Kidney tubule cell (primary cell): ENCODE measurements at places on chromosomes 3 and 15.

DNA sequence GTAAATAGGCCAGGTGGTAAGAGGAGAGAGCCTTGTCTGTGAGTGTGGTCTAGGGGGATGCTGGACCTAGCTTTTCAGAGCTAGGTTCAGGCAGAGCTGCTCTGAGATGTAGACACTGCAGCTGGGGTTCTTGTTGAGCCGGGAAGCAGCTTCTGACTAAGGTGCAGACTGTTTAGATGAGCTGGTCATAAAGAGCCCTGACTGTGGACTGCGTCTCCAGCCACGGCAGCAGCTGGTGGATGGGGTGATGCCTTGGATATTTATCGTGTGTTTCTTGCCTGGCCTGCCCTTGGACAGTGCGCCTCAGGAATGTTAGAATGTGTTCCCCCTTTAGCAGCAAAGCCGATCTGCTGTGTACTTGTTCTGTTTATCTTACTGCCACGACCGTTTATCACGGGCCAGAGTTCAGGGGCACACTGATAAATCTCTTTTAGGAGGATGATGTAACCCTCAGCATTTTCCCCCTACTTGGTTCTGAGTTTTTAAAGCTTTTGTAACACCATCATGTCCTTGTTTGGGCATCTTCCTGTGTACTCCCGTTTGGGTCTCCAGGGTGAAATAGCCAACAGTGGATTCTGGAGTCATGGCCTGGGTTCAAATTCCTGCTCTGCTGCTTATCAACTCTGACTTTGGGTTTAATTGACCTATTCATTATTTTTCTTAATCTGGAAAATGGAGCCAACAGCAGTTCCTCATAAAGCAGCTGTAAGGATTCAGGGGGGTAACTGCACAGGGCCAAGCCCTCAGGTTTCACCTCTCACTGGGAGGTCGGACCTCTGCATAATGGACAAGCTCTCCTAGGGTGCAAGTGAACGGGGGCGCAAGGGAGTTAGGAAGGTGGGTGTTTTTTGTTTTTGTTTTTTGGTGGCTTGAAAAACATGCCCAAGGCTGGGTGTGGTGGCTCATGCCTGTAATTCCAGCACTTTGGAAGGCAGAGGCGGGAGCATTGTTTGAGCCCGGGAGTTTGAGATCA lies 51.4 kb downstream of the FLNB start:
- peak; percentile 73 for DNase-seq

DNA sequence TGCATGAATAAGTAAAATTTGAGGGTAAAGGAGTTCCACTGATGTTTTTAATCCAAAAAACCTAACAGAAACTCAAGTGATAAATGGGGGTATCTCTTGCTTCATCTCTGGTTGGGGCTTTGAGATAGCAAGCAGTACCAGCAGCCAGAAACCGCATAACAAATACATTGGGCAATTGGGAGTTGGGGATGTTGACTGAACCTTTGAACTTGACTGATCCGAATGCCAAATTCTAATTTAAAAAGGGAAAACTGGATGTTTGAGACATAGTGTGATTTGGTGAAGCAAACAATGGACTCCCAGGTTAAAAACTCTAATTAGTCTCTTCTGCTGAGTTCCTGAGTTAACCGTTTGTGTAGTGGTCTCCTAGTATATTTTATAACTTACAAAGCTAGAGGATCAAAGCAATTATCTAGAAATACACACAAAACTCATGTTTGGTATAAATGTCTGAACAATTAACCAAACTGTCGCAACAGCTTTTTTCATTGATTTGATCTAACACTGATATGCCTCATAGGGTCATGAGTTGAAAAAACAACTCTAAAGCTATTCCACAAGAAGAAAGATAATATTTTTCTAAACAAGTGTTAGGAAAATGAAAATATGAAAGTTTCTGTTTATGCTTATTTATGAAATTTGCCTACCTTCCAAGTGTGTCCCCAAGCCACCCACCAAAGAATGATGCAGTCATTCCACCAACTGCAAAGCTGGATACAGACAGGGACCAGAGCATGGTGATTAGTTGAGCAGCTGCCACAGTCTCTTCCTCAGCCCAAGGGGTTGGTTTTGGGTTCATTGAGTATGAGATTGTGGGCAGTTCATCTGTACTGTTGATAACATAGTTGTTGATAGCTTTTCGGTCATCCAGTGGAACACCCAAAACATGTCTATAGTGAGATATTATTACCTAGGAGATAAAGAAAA lies 12.4 kb downstream of the SLC2A2 start:
- DNase-seq, result no peak

- peak; percentile 65 for DNase-seq
Observed at GRCh38 chr3:188956839-188957489, 214.8 kb upstream of the TPRG1 start.

DNA sequence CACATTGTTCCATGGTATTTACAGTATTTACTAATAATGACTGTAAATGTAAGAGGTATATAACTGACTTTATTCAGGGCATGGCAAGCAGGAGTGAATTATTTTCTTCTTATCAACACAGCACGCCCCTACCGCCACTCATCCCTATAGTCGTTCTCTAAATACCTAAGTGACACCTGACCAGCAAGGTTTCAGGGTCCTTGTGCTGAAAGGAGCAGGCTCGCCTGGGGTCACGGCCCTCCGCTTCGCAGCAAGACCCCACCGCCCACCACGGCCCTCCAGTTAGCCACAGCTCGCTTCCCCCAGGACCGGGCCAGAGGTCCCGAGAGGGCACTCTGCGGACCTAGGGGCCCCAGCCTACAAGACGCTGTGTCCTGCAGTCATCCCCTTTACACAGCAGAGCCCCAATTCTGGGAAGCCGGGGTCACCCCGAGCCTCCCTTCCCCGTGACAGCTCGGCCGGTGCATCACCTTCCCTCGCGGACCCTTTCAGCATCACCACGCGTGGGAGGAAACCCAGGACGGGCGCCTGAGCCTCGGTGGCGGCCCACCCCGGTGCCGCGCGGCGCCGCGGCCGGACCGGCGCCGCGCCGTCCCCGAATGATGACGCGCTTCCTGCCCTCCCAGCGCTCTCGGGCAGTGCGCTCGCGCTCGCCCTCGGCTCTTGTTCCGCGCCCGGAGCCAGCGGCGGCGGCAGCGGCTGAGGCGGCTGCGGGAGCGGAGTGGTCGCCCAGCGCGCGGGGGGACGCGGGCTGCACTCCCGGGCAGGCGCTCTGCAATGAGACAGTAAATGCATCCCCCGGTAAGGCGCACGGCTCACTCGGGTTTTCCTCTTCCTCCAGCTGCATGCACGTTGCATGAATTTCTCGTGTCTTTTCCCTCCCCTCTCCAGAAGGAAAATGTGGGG lies 225.1 kb upstream of the C2CD4B start:
- DNase-seq, result peak; percentile 82

DNA sequence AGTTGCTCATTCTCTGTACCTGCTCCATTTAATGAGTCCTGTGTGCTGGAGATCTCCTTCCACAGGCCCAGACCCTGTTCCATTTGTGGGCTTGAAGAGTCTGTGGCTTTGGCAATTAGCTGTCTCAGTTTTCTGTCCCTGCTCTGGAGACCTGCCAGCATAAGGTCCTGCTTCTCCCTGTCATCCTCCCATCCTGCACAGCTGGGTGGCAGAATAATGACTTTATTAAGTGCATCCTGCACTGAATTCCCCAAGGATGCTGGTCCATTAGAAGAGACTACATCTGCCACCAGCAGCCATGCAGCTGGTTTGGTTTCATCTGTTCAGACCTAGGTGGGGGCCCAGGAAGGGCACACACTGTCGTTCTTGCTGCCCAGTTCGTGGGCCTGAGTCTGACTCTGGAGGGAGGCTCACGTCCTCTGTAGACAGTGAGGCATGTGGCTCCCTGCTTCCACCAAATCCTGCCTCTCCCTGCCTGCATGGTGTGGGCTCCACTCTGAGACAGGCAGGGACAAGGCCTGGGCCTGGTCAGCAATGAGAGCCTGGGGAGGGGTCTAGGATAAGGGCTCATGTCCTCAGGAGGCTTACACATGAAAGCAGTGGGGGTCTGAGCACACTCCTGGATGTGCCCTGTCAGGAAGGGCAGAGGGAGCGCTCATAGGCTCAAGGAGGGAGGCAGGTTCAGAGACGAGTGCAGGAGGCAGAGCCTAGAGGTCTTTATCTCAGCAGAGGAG lies 78.4 kb upstream of the PRR23E start:
- DNase-seq, result no peak

- no peak for DNase-seq
Observed at GRCh38 chr3:22734756-22735155, 468.4 kb upstream of the UBE2E2 start.

DNA sequence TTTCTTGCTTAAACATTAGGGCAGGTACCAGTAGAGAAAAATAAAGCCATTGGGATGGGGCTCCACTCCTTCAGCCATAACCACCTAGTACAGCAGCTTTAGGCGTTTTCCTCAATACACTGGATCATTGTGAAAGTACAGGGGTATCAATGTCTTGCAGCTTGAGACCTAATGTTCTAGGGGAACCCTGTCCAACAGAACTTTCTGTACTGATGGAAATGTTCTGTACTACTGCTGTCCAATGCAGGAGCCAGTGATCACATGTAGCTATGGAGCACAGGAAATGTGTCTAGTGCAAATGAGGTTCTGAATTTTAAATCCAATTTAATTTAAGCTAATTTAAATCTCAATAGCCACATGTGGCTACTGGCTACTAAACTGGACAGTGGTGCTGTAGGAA lies 93.9 kb downstream of the NEDD4 start:
- DNase-seq, result no peak

- DNase-seq, result no peak
Observed at GRCh38 chr3:190192739-190193138, 72.0 kb upstream of the P3H2 start.

DNA sequence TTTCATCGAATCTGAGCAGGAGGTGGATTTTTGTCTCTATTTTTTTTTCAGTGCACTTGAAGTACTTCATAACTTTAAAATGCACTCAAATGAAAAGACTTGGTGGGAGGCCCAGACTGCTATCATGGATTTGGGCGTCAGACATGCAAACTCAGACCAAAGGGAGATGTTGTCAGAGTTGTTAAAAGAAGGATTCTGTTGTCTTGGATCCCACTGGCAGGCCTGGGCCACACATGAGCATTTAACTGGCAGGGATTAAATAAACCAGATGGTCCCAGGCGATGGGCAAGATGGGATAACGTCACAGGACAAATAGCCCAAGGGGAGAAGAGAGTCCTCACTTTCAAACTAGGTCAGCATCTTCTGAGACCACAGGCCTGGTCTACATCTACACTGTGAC lies 15.4 kb downstream of the RTP1 start:
- DNase-seq, result no peak

DNA sequence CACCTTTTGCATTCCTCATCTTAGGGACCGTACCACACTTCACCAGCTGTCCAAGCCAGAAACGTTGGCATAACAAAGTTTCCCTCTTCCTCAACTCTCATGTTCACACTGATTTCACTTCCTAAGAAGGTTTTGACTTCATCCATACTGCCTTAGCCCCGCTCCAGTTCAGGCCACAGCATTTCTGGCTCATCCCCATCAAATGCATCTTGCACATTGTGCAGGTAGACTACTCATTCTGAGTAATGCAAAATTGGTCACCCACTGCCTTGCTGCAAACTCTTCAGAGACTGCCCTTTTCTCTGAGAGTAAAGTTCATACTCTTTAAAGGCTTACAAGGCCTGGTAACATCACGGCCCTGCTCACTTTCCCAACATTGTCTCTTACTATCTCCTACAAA lies 8.8 kb downstream of the NUSAP1 start:
- DNase-seq, result peak; percentile 54

GRCh38 chr15:33298631-33299030 lies 12.1 kb upstream of the RYR3 start:
- peak; percentile 91 for DNase-seq
